Pulmonary artery endothelial cell (primary cell): ENCODE measurements at places on chromosomes 16 and 17. TPM values are rescaled to one million over a fixed set of nuclear protein-coding genes. Genes with fewer than 3 reads are reported as not detected.

LGALS9B gene
- total RNA-seq: not detected in 2 replicates

KRT24 gene
- total RNA-seq: not detected in 2 replicates

GRCh38 chr16:87960852-87961251 is 9.6 kb downstream of the BANP start:
- DNase-seq: no peak

MT3 gene
- total RNA-seq: not detected in 2 replicates

- DNase-seq: no peak
Observed at GRCh38 chr17:67143318-67143717, 99.0 kb downstream of the CACNG1 start.

PLXDC1 gene
- not detected in 2 replicates for total RNA-seq

DNA sequence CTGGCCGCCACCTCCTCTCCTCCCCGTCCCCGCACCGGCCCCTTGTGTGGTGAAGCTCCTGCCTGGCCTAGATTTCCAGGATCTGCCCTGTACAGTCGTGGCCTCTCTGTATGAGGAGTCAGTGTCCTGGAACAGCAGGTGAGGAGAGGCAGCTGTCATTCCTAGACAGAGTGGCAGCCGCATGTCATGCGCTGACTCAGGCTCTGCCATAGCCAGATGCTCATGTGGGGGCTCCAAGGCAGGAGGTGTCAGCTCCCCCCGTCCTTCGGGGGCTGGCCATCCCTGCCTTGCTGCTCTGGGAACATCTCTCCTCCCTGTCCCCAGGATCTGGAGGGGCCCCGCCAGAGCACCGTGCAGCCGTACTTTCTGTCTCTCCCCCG is 60.4 kb downstream of the BAIAP2 start:
- DNase-seq: no peak

DNA sequence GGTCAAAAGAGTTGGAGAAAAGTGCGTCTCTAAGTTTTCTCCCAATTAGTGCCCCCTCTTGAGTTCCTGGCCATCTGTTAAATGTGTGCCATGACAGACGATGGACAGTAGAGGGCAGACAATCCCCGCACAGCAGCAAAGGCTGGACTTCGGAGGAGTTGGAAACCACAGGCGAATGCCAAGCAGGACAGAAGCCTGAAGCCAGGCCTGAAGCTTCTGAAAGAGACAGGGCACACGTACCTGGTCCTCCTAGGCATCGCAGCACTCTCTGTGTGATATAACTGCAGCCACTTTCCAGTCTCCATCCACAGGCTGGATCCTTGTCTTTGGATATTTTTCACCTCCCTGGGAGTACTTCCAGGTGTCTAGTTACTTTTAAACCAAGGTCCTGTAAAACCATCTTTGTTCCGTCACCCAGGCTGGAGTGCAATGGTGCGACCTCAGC is 14.5 kb downstream of the C17orf100 start:
- peak; percentile 39 for DNase-seq

CD300LF gene
- not detected in 2 replicates for total RNA-seq

SLC5A11 gene
- total RNA-seq: not detected in 2 replicates

DNA sequence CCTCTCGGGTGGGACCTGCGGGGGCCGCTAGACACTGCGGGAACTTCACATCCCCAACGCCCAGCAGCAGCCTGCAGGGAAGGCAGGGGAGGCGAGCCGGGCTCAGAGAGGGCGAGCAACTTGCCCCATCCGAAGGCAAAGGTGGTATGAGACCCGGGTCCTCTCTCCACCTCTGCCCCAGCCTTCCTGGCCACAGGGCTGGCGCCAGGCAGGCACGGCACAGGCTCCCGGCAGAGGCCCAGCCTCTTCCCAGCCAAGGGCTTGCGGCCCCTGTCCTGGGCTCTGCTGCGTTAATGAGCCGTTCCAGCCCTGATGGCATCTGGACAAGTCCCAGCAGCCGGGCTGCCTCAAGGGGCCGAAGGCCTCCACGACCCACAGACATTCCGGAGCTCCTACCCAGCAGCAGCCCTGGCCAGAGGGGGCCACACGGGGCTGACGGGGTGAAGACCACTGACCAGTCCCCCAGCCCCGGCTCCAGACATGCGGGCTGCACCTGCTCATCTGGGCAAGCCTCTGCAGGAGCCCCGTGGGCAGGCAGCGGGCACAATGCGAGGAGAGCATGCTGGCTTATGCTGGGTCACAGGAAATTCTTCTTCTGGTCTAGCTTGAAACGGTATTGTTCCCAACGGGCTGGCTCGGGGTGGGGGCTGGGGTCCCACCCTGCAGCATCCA is 1.2 kb upstream of the HS3ST6 start:
- DNase-seq: no peak
